ELF-1 (cell line): ENCODE measurements at places on chromosomes 12 and 14.

DNA sequence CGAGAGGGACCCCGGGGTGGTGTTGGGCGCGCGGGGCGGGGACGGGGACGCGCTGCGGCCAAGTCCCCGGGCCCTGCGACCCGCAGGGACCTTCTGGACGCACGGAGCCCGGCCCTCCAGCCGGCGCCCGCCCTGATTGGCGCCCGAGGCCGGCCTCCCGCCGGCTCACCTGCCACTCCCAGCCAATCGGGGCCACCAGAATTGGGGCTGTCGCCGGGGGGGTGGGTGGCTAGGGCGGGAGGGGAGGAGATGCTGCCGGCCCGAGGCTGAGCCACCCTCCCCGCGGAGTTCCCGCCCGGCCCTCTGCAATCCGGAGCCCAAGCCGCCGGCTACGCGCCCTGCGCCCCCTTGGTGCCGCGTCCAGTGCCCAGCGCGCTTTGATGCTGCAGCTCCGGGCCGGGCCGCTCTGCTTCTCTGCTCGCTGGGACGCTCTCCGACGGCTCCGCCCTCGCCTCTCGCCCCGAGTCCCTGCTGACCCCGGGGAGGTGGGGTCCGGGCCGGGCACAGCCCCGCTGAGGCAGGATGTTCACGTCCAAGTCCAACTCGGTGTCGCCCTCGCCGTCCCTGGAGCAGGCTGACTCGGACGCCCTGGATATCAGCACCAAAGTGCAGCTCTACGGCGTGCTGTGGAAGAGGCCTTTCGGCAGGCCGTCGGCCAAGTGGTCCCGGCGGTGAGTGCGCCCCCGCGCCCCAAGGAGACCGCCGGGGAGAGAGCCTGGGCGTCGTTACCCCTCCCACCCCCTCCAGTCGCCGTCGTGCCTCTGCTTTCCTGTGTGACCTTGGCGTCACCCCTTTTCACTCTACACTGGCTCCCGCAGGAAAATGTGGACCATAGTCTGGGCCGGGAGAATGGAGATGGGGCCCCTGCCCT lies at the start of gene PLEKHD1:
TSS of gene PLEKHD1 (plus strand) at position 285 of the 871 bp plus-strand sequence. CDS start at position 523, 238 bp downstream.
- DNase-seq: peak; percentile 60

DNA sequence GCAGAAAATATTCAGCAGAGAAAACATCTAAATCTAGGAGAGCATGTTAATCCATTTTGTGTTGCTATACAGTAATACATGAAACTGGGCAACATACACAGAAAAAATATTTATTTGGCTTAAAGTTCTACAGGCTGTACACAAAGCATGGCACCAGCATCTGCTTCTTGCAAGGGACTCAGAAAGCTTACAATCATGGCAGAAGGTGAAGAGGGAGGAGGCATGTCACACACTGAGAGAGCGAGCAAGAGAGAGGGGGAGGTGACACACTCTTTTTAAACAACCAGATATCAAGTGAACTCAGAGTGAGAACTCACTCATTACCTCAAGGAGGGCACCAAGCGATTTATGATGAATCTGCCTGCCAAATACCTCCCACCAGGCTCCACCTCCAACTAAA lies 94.2 kb upstream of the CNOT2 start:
- DNase-seq: no peak

DNA sequence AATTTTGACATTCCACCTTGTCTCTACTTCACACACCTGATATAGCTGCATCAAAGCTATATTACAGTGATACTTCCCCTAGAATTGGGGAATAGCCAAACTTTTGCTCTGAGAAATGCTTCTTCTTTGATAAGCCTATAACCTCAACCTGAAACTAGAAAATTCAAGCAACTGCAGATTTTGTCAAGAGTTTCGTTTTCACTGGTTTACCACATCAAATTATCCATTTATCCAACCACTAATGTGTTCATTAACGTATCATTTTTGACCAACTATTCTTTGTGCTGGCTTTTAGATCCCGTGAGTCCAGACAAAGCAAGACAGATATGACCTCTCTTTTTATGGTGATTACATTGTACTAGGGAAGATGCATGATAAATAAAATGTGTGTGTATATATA lies 13.5 kb upstream of the TAS2R46 start:
- no peak for DNase-seq

DNA sequence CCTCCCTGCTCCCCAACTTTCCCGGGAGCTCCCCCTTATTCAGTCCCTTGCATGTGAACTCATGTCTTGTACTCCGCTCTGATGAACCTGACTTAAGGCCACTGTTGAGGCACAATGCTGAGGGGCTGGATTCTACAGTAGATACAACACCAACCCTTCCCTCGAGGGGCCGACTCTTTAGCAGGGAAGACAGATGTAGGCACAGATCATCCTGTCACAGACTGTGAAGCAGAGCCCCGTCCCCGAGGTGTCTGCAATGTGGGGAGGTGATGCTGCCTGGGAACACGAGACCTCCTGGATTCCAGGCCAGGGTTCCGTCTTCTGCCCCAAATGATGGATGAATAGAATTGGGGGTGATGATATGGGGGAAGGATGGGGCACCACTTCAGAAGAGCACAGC lies 175.1 kb downstream of the CHST11 start:
- DNase-seq: no peak

GRCh38 chr14:76917158-76917596 lies 91.0 kb downstream of the LRRC74A start:
- peak; percentile 77 for DNase-seq

DNA sequence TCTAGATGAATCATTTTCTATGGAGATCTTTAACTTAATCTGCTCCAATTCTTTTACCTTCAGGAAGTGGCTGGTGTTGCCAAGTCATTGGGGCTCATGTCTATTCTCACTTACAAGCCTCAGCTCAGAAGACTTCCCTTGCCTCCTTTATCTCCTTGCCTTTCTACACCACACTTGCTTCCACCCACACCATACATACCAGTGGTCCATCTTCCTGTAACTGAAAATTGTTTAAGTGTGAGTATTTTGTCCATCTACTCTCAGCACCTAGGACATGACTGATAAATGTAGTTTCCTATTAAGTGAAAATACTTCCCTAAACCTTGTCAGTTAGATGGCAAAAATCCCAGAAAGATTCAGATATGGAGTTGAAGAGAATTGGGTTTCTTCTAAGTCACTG lies 199.7 kb upstream of the CPNE8 start:
- no peak for DNase-seq

DNA sequence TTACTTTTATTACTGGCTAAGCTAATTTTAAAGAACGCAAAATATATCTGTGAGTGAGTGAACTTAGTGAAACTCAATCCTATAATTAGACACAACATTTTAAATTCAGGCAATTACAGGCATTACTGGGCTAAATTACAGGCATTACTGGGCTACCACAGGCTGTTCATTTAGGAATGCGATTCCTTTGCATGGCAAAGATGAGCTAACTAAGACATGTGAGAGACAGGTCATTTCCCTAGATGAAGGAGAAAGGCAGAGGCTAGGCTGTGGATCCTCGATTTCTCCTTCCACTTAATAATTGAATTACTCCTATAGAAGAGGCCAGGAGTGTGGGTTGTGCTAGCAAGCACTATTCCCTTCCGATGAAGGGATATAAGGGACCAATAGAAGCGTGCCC lies 429.4 kb upstream of the LMO3 start:
- no peak for DNase-seq

DNA sequence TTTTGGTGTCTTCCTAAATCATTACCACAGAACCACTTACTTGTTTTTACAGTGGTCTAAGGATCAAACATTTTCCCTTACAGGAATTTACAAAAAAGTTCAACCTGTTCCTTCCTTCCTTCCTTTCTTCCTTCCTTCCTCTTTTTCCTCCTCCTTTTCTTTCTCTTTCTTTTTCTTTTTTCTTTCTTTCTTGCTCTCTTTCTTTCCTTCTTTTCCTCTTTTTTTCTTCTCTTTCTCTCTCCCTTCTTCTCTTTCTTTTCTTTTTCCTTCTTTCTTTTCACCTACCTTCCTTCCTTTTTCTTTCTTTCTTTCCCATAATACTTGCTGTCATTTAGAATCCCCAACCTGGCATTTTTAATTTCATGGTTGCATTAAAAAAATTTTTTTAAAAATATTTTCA lies 59.2 kb upstream of the PPP4R3A start:
- DNase-seq: no peak

- no peak for DNase-seq
Measured at GRCh38 chr12:100574187-100575074, 947 bp downstream of the GAS2L3 start.

DNA sequence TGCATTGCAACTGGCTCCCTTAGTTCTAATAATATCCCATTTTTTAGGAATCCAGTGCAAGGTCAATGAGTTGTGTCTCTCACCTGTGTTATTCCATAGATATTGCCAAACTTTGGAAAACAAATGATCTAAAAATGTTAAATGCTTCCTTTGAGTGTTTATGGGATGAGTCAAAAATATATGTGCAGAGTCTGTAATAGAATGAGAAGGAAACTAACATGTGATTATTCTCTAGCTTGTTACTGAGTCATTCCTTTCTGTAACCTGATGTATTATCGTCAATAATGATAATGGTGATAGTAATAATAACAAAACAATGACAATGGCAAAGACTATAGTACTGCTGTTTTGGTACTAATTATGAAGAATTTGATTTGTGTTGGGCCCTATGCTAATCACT lies 11.5 kb downstream of the ACSS3 start:
- no peak for DNase-seq

GRCh38 chr14:42490536-42490935 lies 883.9 kb downstream of the LRFN5 start:
- no peak for DNase-seq

GRCh38 chr14:53894456-53894855 lies 62.2 kb downstream of the BMP4 start:
- DNase-seq: no peak

DNA sequence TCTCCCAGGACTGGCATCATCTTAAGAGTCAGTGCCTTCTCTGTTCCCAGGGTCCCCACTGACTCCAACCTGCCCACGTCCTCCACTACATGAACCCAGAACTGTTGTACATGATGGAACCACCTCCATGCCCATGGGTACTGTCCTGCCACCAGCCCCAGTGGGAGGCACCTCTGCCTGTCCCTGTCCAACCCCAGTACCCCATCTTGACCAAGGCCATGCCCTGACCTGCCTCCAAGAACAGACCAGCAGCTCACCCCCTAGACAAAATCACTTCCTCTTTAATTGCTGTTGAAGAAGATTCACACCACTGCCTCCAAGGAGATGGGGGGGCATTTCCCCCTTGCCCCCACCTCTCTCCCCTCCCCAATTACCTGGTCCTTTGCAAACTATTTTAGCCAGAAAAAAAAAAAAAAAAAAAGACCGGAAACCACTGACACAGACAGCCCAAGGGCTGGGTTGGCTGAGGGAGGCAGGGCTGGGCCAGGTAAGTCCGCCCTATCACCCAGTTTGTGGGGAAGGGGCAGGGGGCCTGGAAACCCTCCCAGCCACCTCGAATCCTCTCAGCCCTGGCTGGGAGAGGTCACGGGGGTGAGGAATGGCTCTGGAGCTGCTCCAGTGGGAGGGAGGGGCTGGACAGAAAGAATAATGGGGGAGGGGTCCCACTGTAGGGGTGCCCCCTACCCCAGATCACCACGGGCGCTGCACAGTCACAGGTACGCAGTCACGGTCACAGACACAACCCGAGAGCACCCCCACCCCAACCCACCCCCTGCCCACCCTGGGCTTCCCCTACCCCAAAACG lies 13.4 kb downstream of the AGAP2 start:
- DNase-seq: no peak
